ENCODE measurements at places on chromosomes 4 and X.
A peak's percentile ranks its signal among the peaks of the same experiment; 100 is the strongest.

GRCh38 chr4:106195435-106195950 is 120.5 kb downstream of the TBCK start:
- no peak for DNase-seq

- DNase-seq = peak; percentile 3
These were observed 4.8 kb upstream of the CCSER1 start for GRCh38 chr4:90122355-90122748.

DNA sequence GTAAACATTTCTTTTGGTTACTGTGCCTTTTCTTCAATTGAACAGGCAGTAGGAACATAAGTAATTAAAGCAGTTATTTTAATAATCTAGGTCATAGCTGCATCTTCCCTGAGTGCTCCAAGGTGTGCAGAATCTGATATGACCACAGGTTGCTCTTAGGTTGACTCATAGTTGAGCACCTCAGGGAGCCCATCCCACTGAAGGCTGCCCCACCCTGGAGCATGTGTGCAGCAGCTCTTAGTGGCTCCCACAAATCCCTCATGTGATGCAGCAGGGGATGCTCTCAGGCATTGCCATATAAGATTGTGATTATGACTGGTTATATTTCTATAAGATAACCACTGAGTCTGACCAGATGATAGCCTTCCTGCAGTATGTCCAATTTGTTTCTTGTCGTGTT is 72.3 kb downstream of the ZNF518B start:
- DNase-seq = no peak

- DNase-seq = no peak
These were observed 1324.2 kb downstream of the TECRL start for GRCh38 chr4:63085091-63085490.

GRCh38 chrX:119692191-119693039 is 553 bp downstream of the SEPTIN6 start:
- DNase-seq = peak; percentile 62

- DNase-seq = peak; percentile 48
These were observed 485 bp downstream of the AADAT start for GRCh38 chr4:170089274-170089667.

DNA sequence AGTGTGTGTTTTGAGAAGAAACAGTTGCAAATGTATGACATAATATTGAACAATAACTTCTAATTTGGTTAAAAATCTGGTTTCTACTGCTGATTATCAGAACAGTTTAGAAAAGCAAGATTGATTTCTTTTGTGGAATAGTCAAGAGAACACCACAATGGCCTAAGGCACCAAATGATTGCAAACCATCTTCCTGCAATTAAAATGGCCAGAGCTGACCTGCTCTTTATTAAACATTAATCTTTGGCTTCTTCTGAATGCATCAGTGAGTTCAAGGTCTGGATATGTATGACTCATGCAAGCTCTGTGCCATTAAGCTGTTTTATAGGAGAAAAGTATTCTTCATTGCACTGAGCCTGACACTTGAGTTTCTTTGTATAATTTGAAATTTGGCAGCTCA is 107.8 kb upstream of the PDHA2 start:
- DNase-seq = peak; percentile 49

DNA sequence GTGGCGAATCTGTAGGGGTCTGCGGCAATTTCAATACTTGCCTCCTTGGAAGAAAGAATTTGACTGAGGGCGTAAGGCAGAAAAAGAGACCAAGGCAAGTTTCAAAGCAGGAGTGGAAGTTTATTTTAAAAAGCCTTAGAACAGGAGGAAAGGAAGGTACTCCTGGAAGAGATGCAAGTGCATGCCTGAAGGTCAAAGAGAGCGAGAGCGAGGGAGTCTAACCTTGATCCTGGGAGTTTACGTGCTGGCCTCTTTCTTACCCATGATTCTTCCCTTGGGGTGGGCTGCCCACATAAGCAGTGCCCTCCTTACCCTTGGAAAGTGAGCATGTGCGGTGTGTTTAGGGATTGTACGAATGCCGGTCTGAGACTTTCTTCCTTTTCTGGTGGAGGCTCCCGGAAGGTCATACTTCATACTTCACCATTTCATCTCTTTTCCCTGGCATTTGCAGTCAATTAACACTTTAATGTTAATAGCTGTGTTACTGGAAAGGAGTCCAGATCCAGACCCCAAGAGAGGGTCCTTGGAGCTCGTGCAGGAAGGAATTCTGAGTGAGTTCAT is 40.0 kb downstream of the ARSD start:
- DNase-seq = no peak

GRCh38 chr4:152655272-152656129 is 24.3 kb downstream of the TMEM154 start:
- DNase-seq = no peak

GRCh38 chr4:22678940-22679854 is 13.5 kb upstream of the GBA3 start:
- DNase-seq = peak; percentile 21

DNA sequence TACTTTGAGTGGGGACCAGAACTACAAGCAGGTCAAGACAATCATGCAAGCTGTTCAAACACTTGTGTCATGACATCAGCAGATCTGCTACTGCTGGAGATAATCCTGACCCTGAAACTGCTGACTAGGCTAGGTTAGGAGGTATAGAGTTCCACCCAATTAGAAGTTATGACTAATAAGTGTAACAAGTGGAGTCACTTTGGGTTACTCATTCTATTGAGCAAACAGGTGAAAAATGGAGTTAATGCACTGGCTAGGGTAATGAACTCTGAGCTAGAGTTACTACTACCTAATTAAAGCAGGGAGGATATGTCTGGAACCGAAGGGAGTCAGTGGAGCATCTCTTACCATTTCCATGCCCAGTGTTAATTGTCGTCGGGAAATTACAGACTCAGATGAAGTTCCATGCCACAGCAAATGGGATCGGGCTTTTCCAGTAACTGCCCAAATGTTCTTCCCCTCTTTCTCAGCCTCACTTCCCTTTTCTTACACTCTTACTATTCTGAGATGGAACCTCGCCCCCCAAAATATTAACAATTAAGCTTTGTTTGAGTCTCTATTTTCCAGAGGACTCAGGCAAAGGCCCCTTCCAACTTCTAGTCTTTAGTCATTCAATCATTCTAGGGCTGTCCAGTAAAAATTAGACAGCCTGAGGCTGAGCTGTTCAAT is 19.8 kb upstream of the MANBA start:
- no peak for DNase-seq

DNA sequence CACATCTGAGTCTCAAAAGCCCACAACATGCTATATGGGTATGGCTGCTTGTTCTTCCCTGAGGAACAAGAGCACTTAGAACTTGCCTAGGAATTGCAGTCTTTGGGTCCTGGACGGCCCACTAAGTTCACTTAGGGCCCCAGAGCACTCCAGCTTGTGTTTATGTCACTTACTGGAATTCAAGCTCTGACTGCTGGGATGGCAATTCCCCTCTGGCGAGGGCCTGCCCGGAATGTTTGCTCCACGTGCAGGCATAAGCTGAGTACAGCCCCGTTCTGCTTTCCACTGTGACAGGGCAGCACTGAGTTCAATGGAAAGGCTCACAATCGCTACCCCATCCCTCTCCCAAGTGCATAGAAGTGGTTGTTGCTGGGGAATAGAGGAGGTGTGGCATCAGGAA is 25.9 kb upstream of the RASSF6 start:
- DNase-seq = no peak

DNA sequence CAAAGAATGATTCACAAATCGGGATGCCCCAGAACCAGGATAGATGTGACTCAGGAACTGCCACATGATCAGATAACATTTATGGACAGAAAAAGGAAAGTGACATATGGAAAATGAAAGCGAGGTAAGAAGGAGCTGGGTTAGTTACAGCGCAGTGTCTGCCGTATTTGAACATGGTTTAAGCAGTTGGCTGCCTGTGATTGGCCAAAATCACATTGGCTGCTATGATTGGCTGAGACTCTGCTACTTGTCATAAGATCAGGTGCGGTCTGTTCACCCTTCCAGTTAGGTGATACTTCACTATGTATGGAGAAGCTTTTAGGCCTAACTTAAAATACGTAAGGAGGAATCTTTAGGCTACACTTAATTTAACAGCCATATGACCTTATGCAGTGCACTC is 322.7 kb upstream of the HAND2 start:
- DNase-seq = no peak

GRCh38 chrX:115467961-115468360 is 93.0 kb upstream of the PLS3 start:
- no peak for DNase-seq

GRCh38 chr4:150033081-150033480 is 45.2 kb upstream of the DCLK2 start:
- DNase-seq = no peak

DNA sequence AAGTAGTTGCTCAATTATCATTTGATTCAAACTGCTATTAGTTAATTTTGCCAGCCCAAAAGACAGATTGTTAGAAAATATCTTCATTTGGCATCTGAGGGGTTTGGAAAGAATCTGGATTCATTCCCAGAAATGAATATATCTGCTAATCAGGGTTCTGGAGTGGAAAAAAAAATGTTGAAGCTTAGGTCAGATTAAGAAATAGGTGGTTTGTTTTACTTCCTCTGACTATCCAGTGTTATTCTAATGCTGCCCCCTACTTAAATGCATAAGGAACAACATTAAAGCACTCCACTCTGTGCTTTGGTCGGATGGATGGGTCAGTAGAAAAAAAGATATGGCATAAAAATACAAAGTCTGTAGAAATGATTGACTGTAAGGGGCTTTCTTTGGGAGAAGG is 89.0 kb downstream of the LUZP4 start:
- peak; percentile 74 for DNase-seq

DNA sequence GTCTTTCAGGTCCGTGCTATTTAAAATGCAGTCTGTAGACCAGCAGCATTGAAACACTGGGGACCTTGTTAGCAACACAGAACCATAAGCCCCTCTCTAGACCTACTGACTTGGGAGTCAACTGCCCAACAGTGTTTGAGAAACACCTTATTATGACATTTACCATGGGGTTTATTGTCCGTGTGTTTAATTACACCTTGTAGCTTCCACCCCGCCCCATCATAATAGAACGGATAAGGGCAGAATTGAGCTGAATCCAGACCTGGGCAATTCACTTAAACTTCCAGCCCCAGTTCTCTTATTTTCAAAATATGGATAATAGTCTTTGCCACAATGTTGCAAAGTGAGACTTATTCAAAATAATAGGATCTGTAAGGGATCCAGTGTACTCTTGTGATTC is 30.6 kb upstream of the CLNK start:
- no peak for DNase-seq

DNA sequence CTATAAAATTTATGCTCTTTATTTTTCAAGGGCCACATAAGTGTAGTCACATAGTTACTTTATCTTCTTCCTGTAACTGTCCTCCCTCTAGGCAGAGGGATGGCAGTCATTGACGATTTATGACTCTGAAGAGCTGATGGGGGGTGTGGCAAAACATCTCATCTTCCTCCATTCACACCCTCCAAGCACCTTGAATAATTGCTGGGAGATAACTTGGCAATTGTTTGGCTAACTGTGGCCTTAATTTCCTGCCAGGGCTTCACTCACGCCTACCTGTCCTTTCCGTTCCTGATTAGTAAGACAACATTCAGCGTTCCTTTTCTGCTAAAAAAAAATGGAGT is 329.2 kb downstream of the ARHGAP10 start:
- DNase-seq = no peak

GRCh38 chr4:5839751-5840674 is 52.9 kb downstream of the CRMP1 start:
- peak; percentile 77 for DNase-seq

GRCh38 chr4:143183513-143184216 is 1.1 kb upstream of the USP38 start:
- no peak for DNase-seq

GRCh38 chrX:130267956-130268448 is 697 bp downstream of the ZNF280C start:
- no peak for DNase-seq

GRCh38 chr4:78984593-78984992 is 45.4 kb upstream of the PAQR3 start:
- DNase-seq = no peak

DNA sequence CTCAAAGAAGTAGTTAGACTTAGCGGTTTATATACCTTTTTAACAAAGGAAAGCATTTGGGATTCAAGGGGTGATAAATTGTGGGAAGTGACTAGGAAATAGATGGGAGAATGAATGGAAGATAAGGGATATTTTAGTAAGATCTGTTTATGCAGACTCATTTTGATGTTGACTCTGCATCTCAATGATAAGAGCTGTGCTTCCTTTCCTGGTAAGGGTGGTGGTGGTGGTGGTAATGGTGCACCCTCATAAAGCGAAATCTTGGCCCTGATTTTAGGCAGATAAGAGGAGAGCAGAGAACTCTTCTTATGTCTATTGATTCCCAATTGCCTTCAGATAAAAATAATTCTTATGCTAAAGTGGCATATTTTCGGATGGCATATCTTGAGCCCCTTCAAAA is 197.1 kb downstream of the SPRY1 start:
- DNase-seq = no peak

GRCh38 chrX:136199365-136199764 is 51.8 kb downstream of the MAP7D3 start:
- DNase-seq = no peak

- DNase-seq = no peak
These were observed 12.3 kb upstream of the SPARCL1 start for GRCh38 chr4:87541521-87541920.

GRCh38 chr4:81628489-81628888 is 156.8 kb upstream of the RASGEF1B start:
- no peak for DNase-seq

GRCh38 chr4:3268395-3269104 is 19.6 kb downstream of the MSANTD1 start:
- DNase-seq = no peak

- peak; percentile 43 for DNase-seq
These were observed 94.8 kb upstream of the TEX13A start for GRCh38 chrX:105315248-105315647.

DNA sequence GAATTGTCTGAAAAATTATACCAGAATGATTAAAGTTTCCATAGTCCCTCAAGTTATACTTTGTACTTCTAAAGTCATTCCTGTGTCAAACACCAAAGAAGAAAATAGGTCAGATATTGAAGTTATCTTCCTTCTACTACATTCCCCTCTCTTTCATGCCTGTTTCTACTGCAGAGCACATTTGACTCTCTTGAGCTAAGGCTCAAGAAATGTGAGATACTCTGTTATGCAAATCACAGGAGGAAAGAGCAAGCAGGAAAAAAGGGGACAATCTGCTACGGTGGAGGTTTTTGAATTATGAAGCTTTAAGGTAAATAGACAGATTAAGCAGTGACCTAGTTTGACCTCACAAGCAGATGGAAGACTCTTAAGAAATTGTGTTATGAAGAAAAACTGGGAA is 198.9 kb upstream of the LDB2 start:
- no peak for DNase-seq

Data from fibroblast of pulmonary artery (primary cell).